ENCODE measurements at places on chromosomes 12 and 14. TPM values are rescaled to one million over a fixed set of nuclear protein-coding genes. Genes with fewer than 3 reads are reported as not detected.
A peak's percentile ranks its signal among the peaks of the same experiment; 100 is the strongest.

SRRM4 gene
- not detected for total RNA-seq

KERA gene
- not detected for total RNA-seq

PRR4 gene
- total RNA-seq, result 2.5 TPM

MSRB3 gene
- total RNA-seq, result not detected

ZNF605 gene
- total RNA-seq, result 11.5 TPM

SCNN1A gene
- total RNA-seq, result 0.67 TPM

DHRS2 gene
- 0.50 TPM for total RNA-seq

RNF212B gene
- total RNA-seq, result not detected

DNA sequence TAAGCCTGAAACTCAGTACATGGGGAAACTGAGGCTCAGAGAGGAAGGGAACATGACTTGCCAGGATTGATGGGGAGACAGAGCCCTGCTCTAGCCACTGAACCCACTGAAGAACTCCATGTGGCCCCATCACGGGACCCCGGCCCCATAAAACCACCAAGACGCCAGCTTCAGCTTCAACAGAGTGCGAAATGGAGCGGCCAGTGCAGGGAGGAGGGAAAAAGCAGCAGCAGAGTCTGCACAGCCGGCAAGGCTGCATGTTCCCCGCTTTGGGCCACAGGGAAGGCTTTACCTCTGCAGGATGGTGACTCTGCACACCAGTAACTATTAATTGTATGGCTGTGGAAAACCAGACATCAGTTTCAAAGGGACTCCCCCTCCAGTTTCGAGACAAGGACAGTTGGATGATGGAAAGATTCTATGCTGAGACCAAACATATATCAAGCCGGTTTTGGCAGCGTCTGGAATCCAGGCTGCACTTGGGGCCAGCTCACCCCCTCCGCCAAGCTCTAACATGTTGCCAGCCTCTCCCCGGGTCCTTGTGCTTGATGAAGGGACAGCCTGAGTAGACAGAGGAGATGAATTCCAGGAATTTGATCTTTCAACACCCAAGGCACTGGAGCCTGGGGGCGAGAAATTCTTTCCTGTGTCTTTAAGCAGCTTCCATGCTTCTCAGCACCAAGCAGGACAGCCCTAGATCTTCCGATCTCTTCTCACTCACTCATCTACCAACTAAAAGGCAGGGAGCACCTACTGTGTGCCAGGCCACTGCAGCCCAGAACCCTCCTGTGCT is 55.7 kb upstream of the BCL11B start:
- DNase-seq, result no peak

- no peak for DNase-seq
Measured at GRCh38 chr14:84064316-84065125, 1465.4 kb upstream of the FLRT2 start.

GRCh38 chr14:100567009-100567876 is 20.0 kb downstream of the BEGAIN start:
- no peak for DNase-seq

- DNase-seq, result no peak
Measured at GRCh38 chr12:67916266-67916970, 72.8 kb upstream of the IFNG-AS1 start.

DNA sequence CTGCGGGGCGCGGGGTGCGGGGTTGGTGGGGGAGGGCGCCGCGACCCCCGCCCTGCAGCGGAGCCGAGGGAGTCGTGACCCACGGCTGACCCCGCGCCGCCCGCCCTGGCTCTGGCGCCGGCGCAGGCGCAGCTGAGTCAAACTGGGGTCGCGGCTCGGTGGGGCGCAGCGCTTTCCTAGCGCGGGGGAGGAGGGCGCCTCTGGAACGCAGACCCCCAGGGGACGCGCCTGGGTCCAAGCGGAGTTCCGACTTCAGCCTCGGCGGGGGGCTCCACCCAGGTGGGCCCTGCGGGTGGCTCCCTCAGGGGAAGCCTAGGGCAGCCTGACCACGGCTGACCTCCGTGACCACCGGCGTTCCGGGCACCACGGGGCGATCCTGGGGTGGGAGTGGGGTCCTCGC is 467 bp upstream of the ANHX start:
- DNase-seq, result no peak

GRCh38 chr12:53939141-53940108 is 794 bp downstream of the HOXC13 start:
- DNase-seq, result no peak

- peak; percentile 85 for DNase-seq
Measured at GRCh38 chr14:89720741-89721729, 233.5 kb downstream of the EFCAB11 start.

DNA sequence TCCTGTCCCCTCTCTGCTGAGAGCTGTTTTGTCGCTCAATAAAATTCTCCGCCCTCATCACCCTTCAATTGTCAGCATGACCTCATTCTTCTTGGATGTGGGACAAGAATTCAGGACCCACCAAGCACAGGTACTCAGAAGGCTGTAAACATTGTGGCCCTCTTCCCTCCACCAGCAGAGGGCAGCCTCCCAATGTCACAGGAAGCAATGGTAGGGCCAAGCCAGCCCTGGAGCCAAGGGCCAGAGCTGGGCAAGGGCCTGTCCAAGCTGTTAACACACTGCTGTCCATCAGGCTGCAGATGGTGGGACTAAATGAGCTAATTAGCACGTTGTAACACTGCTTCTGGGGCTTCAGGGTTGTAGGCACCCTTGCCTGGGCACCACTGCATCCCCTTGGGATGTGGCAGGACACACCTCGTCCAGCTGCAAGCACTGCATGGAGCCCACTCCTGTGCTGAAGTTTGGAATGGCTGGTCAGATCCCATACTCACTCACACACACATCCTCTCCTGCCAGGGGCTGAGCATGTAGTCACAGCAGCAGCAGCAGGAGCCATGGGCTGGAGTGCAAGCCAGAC is 62.7 kb upstream of the HECTD1 start:
- DNase-seq, result peak; percentile 10

DNA sequence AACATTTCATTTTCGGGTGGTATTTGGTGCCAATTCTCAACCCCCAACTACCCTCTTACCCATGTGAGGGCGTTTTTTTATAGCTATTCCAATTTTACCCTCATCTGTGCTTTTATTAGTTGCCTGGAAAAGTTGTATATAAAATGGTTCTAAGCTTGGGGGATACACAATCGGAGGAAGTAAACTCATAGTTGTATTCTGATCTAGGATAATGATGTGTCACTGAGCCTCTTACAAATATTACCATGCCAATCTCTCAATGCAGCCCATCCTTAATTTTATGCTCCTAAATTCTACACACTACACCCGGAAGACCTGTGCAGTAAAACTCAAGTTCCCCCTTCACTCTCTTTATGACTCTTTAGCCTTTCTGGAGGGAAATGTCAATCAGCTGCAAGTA is 1206.5 kb upstream of the FLRT2 start:
- DNase-seq, result no peak

DNA sequence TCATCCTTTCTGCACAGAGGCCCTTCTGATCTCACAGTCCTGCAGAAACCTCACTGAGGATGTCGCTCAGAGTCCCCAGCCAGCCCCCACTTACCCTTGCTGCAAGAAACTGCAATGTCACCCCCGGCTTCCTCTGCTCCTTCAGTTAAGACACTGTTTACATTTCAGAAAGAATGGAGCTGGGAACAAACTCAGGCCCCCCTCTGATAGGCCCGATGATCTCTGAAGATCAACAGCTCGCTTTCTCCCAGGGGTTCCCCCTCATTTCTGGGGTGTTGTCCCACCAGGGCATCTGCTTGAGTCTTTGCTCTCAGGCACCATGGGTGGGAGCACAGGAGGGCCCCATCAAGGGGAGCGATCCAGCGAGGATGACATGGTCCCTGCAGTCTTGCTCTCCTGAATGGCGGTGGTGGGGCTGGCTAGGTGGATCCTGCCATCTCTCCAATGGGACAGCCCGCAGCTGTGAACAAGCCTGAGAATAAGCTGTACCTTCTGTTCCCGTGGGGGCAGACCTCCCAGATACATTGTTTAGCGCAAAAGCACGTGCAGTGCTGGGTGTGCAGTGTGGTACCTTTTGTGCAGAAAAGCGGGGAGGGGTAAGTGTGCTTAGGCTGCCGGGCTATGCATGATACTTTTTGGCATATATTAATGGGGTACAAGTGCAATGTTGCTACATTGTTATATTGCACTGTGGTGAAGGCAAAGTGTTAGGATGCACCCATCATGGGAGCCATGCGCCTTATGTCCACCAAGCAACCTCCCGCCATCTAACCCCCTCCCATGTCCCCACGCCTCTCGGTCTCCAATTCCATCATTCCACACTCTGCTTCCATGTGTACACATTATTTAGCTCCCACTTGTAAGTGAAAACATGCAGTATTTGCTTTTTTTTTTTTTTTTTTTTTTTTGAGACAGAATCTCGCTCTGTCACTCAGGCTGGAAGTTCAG is 6.7 kb upstream of the NCOR2 start:
- DNase-seq, result no peak

DNA sequence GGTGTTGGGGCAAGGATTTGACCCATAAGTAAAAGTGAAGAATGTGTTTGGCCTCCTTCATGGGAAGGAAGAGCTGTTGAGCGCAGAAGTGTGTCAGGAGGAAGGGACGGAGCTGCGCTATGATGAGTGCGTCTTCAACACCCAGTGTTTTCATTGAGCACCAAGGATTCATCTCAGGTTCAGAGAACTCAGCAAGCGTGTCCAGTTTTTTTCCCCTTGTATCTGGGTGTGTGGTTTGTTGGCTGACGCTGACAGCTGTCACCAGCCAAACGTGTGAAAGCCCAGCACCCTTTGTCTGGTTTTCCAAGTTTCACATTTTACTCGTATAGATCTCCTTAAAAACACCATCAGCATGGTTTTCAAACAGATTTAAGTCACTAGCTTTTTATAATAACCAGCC is 12.3 kb downstream of the EP400 start:
- DNase-seq, result no peak

GRCh38 chr12:109718390-109718789 is 4.8 kb downstream of the FAM222A start:
- no peak for DNase-seq

DNA sequence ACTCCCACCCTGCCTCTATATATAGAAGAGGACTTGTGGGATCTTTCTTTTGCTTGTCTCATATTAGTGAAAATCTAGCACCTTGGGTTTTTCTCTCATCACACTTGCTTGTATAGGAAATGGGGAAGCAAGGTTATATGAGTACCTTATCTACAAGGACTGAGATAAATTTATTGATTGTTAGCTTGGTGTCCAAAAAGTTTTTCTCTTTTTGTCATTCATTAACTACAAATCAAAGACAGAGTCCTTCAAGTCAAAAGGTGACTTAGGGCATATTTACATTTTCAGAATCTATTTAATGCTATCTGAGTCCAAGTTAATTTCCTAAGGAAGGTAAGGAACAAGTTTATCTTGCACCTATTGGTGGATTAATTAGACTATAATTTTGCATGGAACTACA is 92.7 kb downstream of the SNAPC1 start:
- no peak for DNase-seq

DNA sequence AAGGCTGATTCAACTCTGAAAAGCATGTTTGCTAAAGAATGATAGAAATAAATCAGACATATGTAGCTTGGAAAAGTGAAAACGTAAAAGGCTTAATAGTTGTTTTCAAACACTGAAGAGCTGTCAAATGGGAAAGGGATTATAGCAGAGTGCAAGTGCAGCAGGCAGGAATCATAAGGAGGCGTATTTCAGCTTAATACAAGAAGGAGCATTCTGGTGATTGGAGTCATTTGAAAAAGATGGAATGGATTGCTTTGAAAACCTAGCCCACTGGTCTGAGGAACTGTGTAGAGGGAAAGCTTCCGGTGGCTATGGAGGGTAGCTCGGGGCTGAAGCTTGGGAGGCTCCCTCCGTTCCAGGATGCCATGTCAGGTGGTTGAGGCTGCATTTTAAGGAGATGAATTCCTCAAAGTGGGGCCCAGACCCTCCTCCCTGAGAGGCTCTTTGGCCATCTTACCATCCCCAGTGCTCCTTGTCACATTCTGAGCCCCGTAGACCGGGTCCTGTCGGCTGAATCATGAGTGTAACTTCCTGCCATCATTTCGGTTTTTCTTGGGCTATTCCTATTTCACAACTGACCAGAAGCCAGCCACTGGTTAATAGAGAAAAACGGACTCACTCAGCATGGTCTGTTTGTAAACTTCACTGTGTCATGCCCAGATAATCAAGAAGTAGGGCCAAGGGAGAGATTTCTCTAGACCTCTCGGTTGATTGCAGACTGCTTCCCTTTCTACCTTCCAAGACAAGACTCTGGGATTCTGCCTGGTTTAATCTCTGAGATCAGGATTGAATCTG is 6.5 kb downstream of the WNT5B start:
- no peak for DNase-seq
